ENCODE measurements at places on chromosomes 1 and 21. TPM values are rescaled to one million over a fixed set of nuclear protein-coding genes. Genes with fewer than 3 reads are reported as not detected.
A peak's percentile ranks its signal among the peaks of the same experiment; 100 is the strongest.

GRCh38 chr1:243286409-243287122, 30.7 kb downstream of the SDCCAG8 start:
- DNase-seq: no peak

Gene LCE1E
- not detected for total RNA-seq

- DNase-seq: no peak
Measured at GRCh38 chr1:176033881-176034280, 173.2 kb downstream of the COP1 start.

DNA sequence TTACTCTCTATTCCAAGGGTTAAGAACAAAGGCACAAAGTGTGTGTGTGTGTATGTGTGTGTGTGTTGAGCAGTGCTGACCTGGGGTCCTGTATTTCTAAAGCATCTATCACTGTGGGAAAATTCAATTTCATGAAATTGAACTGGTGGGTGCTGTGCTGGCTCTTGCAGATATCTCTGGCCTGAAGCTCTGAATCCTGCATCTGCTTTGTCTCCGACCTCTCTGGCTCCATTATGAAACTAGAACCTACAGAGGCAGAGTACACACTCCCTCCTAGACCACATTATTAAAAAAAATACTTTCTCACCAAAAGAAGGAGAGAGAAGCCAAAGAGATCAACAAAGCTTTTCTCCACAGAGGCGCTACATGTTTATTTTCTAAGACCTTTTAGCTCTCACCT, 88.4 kb upstream of the PDE4B start:
- DNase-seq: no peak

Gene STK40
- total RNA-seq: 56.8 TPM

GRCh38 chr21:33026878-33027400, 1.2 kb downstream of the OLIG2 start:
- no peak for DNase-seq

Gene ADAM30
- total RNA-seq: not detected

- no peak for DNase-seq
Measured at GRCh38 chr1:241821363-241821762, 26.6 kb upstream of the EXO1 start.

DNA sequence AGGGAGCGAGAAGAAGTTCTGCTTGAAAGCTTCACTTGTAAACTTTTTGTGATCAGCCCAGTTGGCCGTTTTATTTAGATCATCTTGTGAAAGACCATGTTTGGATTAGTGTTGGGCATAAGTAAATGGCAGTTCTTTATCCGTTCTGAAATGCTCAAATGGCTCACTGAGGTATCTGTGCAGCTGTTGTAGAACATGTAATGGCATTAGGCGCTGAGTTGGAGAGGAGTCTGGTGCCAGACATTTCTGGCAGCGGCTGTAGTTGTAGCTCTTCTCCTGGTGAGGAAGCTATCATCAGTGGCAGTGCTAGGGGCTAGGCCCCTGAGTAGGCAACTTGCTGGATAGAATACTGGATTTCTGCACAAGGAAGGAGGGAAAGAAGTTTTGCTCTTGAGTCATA, 321.6 kb downstream of the LMO4 start:
- no peak for DNase-seq

DNA sequence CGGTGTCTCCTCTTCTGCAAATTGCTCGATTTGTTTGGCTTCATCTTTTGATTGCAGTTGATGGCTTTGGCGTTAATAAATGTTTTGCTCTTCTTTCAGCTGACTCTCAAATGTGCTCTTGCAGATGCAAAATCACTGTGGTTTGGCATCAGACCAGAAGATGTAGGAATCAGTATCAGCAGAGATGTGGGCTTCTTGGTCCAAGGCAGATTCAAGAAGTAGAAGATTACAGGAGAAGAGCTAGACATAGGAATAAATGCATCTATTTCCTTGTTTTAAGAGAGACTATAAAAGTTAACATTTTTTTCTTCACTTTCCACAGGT, 59.8 kb upstream of the BACH1 start:
- no peak for DNase-seq

Gene DEDD
- total RNA-seq: 41.0 TPM

- DNase-seq: no peak
Measured at GRCh38 chr1:181656491-181656890, 173.2 kb downstream of the CACNA1E start.

GRCh38 chr1:205258719-205259118, 31.0 kb downstream of the TMCC2 start:
- no peak for DNase-seq

GRCh38 chr21:43361127-43361492, 65.8 kb downstream of the SIK1 start:
- DNase-seq: no peak

GRCh38 chr1:211830055-211830327, 572 bp downstream of the LPGAT1 start:
- DNase-seq: peak; percentile 38

- peak; percentile 8 for DNase-seq
Measured at GRCh38 chr1:147273409-147274336, 31.2 kb downstream of the CHD1L start.

Gene ITGB2
- total RNA-seq: 165 TPM

Gene MLLT11
- 3.3 TPM for total RNA-seq

DNA sequence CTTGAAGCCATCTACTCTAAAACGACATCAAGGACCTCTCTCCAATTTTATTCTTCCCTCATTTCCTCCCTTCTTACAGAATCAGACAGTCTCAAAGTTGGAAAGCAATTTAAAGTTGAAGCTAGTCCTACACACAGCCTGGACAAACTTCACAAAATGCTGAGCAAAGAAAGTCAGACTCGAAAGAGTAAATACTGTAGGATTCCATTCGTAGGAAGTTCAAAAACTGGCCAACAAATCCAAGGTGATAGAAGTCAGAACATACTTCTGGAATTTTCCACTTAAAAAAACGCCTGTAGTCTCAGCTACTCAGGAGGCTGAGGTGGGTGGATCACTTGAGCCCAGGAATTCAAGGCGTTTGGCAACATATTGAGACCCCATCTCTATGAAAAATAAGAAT, 19.6 kb downstream of the SYF2 start:
- DNase-seq: no peak

Gene ETV3L
- total RNA-seq: not detected

Gene SH2D1B
- total RNA-seq: not detected

DNA sequence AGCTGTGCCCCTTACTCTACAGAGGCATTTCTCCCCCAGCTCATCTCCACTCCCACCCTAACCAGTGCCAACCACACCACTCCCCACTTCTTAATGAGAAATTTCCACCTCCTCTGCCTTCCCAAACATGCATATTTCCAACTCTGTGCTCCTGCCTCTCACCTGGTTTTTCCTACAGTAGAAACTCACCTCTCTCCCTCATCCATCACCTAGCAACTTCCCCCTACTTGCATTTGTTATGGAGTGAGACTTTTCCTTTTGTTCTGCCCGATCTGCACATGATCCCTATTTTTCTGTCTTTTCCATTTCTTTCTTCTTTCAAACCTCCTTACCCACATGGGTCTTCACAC, 11.9 kb downstream of the RGS8 start:
- DNase-seq: no peak

GRCh38 chr1:89149229-89149628, 23.3 kb upstream of the GBP2 start:
- no peak for DNase-seq

Gene L1TD1
- total RNA-seq: not detected

DNA sequence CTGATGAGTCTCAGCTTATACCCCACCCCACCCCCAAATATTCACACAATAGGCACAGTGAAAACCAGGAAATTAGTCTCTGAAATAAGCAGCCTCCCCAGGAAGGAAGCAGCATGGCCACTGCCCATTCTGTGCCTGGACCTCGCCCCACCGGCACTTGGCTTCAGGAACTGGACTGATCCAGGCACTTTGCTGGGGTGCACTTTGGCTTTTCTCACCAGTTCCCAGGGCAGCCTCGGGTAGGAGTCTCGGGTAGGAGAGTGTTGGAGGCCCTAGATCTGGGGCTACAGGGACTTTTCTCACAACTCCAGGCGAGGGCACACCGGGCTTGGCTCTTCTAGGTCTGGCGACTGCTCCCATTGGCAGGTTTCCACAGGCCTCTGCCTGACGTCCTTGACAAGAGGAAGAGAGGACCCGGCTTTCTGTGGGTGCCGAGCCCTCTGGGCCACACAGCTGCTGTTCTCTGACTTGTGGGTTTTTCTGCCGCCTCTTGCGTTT, 18.7 kb downstream of the ADARB1 start:
- DNase-seq: no peak

DNA sequence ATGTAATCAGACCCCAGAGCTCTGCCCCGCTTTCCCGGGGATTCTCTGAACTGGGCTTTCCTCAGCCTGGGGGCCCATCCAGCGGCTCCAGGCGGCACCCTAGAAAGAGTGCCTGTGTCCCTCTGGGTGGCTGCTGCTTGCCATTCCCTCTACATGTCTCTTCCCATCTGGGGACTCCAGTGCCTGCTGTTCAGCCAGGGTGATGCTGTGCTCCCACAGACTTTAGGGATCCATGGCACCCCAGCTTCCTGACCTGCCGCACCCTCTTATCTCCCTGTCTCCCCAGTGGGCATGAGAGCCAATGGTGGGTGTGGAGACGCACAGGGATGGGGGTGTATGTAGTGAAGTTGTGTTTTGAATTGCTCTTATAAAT, 16.2 kb downstream of the TRAPPC10 start:
- DNase-seq: no peak

Gene FCRL3
- total RNA-seq: 8.5 TPM

Gene LCE3E
- not detected for total RNA-seq

GRCh38 chr1:156663178-156663577, 14.0 kb downstream of the NES start:
- DNase-seq: no peak

DNA sequence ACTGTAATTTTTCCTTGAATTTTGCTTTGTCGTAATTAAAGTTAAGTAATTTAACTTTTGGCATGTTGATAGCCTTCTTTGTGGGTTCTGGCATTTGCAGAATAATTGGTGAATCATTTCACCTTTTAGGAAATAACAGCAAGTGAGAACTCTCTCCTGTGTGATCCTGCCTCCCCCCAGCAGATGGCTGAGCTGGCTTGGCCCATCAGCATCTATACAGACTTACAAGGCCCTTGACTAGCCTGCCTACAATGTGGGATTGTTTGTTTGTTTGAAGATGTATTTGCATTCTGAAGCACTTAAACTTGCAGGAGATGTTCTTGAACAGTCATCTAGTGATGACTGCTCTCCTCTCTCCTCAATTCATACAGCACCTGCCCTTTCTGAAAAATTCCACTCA, 55.9 kb downstream of the MACO1 start:
- no peak for DNase-seq

Gene LCE1D
- not detected for total RNA-seq

GRCh38 chr1:154807048-154807591, 63.0 kb downstream of the KCNN3 start:
- no peak for DNase-seq

Gene GBP2
- total RNA-seq: 155 TPM

DNA sequence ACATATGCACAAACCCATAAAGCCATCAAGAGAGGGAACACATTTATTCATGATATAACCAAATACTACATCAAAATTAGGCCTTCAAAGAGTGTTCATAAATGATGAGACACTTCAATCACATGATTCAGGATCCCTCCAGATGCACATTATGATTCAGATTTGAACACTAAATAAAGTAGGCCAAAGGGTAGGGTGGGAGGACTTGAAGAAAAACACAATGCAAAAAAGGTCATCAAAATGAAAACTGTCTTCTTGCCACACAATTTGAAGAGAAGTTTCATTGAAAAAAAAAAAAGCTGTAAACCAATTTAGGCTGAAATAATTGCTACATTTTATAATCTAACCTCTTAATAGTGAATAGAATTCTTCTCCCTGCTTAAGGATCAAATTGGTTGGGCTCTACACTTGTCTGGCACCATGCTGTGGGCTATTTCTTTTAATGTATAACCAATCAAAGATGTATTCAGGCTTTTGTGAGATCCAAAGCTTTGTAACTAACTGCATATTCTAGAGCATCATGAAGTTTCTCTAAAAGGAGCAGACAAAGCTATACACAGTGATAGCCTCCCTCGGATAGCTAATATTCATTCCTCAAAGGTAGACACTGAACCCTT, 58.1 kb downstream of the ZSWIM5 start:
- no peak for DNase-seq

Gene UBL4B
- not detected for total RNA-seq

DNA sequence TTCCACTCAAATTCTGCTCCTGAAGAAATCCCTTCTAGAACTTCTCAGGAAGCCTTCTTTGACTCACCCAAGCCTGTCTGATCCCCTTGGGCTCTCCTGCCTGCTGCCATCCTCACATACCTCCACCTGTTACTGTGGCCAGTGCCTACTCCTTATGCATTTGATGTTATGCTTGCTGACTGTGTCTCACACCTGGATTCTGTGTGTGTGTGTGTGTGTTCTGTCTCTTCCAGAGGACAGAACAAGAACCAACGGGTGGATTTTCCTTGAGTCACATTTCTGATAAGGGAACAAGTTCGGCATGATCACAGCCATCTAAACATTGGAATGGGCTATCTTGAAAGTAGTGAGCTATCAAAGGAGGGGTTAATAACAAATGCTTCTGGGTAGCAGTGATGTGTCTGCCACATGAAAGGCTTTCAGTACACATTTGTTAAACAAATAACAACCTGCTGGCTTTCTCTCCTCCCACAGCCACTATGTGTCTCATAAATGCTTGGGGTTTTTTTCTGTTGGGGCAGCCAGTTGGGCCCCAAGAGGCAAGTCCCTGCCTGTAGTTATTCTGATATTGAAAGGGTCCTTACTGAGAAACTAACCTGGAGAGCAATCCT, 8.9 kb upstream of the GPR37L1 start:
- no peak for DNase-seq

Gene DENND1B
- total RNA-seq: 10.6 TPM

- no peak for DNase-seq
Measured at GRCh38 chr21:14842601-14843000, 222.2 kb downstream of the NRIP1 start.

Gene RGS13
- total RNA-seq: 0.24 TPM

GRCh38 chr1:31867546-31867945, 51.7 kb upstream of the SPOCD1 start:
- DNase-seq: no peak

Gene CYP2J2
- total RNA-seq: 0.70 TPM

Gene LRRC71
- total RNA-seq: not detected

Gene ICOSLG
- total RNA-seq: 1.6 TPM

Gene EXOSC10
- total RNA-seq: 94.0 TPM

Gene PDPN
- total RNA-seq: not detected

Gene SPRR3
- total RNA-seq: not detected
